Stimulated activated CD4-positive, alpha-beta T cell treated with anti-CD3 and anti-CD28 coated beads, TNF-alpha, amount 100 ng/mL, for 24 hours (primary cell): ENCODE measurements at places on chromosomes 6 and 20.

- no peak for DNase-seq
These were observed 46.9 kb upstream of the TRERF1 start for GRCh38 chr6:42498473-42499128.

DNA sequence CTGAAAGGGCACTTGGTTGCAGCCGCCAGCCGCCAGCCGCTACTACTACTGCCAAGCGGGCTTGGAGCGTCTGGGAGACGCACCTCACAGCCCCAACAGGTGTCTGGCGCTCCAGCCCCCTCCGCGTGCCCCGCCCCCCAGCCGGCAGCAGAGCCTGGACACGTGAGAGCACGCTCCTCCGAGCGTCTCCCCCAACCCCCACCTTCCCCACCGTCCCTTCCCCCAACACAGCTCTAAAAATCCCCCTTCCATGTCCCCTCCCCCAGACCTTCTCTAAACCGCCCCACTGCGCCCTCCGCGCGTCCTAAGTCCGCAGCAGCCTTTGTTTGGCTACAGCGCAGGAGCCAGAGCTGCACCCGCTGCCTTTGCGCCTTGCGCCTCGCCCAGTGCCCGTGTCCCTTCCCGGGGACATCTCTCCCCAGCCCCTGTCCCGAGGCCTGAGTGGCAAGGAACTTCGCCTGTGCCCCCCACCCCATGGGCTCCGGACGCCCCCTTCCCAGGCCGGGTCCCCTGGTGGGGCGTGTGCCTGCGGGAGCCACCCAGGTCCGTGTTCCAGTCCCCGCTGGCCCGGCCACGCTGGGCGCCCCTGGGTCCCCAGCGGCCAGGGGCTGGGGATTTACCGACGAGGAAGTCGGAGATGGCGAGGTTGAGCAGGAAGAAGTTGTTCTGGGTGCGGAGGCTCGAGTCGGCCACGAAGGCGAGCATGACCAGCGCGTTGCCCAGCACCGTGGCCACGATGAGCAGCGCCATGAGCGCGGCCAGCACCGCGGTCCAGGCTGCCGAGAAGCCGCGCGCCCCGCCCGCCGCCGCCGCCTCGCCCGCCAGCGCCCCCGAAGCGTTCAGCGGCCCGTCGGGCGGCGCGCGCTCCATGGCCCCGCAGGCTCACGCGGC lies 732 bp downstream of the HRH3 start:
- no peak for DNase-seq

- no peak for DNase-seq
These were observed 12.4 kb upstream of the GRIK2 start for GRCh38 chr6:101380897-101381630.

DNA sequence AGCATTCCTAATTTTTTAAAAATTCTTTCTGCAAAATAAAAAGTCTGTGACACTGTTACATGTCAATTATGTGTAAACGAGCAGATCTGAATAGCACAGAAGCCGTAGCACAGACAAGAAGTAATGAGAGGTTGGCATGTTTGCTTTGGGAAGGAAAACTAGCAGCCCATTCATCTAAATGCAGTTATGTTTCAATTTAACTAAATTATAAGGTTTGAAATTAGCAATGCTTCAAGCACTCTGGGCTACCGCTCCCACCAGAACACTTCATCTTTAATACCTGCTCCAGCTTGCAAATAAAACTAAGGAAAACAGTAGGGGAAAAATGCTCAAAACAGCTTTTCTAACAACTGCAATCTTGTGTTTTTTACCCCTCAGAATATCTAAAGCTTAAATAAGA lies 73.9 kb downstream of the PTPRK start:
- no peak for DNase-seq
